Hematopoietic multipotent progenitor cell (in vitro differentiated cells): ENCODE measurements at places on chromosomes 16 and 17. TPM values are rescaled to one million over a fixed set of nuclear protein-coding genes. Genes with fewer than 3 reads are reported as not detected.

Gene TGFB1I1
- 9.4 TPM for total RNA-seq

Gene RNF112
- total RNA-seq, result under 0.01 TPM

Gene KRTAP9-4
- not detected for total RNA-seq

Gene KRTAP1-5
- not detected for total RNA-seq

Gene SLC16A6
- 0.27 TPM for total RNA-seq

Gene KRTAP4-9
- under 0.01 TPM for total RNA-seq

Gene KRT39
- under 0.01 TPM for total RNA-seq

Gene CNTROB
- 36.6 TPM for total RNA-seq

GRCh38 chr17:3501344-3501743, 25.5 kb downstream of the ASPA start:
- no peak for DNase-seq

DNA sequence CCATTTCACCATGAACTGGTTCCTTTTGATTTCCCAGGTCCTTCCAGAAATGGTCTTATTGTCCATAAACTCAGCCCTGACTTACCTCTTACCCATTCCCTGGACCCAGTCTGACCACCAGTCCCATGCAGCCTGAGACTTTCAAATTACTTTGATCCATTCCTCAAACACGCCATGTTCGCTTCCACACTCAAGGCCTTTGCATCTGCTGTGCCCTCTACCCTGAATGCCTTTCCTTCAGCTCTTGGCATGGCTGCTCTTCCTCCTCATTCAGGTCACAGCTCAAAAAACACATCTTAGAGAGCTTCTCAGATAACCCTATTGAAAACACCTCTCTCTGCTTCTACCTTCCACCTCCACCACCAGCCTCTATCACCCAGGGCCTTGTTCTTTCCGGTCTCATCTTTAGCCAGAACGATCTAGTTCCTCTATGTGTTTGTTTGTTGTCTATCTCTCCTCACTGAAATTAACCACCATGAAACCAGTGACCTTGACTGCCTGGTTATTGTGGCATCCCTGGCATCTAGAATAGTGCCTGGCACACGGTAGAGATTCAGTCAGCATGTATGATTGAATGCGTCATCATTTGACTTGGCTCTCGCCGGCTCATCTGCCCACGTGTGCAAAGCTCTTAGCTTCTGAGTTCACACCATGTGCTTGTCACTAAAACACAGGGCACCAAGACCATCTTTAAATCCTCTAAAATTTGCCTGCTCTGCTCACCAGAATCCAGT, 12.8 kb downstream of the CRYM start:
- no peak for DNase-seq

DNA sequence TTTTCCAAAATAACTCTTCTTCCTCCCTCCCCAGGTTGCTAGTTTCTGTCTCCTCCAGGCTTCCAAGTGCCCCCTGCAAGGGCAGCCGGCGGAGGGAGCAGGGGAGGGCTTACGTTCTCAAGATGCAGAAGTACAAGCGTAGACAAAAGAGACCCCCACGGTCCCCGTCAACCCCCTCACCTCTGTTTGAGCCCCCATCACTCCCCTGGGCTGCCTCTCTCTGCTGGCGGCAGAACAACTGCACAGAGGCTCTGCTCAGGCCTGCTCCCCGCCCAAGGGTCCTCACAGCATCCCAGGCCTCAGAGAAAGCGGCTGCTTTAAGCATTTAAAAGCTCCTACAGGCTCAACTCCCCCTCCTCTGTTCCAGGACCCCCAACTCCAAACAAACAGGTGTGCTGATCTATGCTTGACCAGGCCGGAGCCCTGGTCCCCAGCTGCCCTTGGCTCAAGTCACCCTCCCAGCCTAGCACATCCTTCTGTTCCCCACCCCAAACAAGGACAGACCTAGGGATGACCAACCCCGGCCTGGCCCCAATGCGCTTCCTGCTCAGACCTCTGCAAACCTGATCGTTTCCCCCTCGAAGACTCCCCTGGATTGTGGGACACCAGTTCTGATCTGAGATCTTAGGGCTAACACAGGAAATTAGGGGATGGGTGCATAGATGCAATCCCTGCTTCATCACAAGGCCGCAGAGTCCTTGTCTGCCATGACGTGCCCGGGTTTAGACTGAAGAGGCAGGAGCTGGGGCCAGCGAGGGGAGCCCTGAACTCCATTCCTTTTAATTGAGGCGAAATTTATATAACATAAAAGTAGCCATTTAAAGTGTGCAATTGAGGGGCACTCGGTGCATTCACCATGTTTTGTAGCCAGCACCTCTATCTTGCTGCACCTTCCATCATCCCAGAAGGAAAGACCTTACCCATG, 17.2 kb upstream of the RBFOX3 start:
- no peak for DNase-seq
